ENCODE measurements at places on chromosomes 1 and 21. TPM values are rescaled to one million over a fixed set of nuclear protein-coding genes. Genes with fewer than 3 reads are reported as not detected.
A peak's percentile ranks its signal among the peaks of the same experiment; 100 is the strongest.

- H3K4me1 ChIP-seq: no peaks in the 10 kb centered on the region
- H3K36me3 ChIP-seq: no peaks in the 10 kb centered on the region
- no peak overlapping the region for H3K27ac ChIP-seq
- H3K27me3 ChIP-seq: no peaks in the 10 kb centered on the region
- DNase-seq: no peak
These were observed 210.3 kb downstream of the KCTD3 start for GRCh38 chr1:215777370-215777925.

DNA sequence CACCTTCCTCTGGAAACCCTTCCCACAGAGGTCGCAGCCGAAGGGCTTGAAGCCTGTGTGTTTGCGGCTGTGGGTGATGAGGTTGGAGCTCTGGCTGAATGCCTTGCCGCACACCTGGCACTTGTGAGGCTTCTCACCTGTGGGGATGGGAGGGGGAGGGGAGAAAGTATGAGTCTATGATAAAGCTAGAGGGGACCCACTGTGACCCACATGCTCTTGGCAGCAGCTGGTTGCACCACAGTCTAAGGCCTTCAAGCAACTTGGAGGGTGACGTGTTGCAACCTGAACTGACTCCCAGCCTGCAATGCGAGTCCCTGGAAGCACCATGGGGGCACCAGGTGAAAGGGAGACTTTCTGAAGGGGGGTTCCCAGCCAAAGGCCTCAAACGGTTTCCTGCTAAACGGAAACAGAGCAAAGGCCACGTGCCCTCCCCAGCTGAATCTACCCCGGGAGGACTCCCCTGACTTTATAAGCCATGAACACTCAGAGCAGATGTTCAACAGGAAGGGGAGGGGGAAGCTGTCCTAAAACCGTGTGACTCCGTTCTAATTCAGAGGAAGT lies 10.6 kb downstream of the GFI1 start:
- H3K36me3 ChIP-seq: no peaks in the 10 kb centered on the region
- no peak overlapping the region for H3K27ac ChIP-seq
- H3K4me1 ChIP-seq: no peaks in the 10 kb centered on the region
- peaks cover 5% of the 10 kb centered on the region for H3K27me3 ChIP-seq
- H3K4me3 ChIP-seq: no peak overlapping the region

DNA sequence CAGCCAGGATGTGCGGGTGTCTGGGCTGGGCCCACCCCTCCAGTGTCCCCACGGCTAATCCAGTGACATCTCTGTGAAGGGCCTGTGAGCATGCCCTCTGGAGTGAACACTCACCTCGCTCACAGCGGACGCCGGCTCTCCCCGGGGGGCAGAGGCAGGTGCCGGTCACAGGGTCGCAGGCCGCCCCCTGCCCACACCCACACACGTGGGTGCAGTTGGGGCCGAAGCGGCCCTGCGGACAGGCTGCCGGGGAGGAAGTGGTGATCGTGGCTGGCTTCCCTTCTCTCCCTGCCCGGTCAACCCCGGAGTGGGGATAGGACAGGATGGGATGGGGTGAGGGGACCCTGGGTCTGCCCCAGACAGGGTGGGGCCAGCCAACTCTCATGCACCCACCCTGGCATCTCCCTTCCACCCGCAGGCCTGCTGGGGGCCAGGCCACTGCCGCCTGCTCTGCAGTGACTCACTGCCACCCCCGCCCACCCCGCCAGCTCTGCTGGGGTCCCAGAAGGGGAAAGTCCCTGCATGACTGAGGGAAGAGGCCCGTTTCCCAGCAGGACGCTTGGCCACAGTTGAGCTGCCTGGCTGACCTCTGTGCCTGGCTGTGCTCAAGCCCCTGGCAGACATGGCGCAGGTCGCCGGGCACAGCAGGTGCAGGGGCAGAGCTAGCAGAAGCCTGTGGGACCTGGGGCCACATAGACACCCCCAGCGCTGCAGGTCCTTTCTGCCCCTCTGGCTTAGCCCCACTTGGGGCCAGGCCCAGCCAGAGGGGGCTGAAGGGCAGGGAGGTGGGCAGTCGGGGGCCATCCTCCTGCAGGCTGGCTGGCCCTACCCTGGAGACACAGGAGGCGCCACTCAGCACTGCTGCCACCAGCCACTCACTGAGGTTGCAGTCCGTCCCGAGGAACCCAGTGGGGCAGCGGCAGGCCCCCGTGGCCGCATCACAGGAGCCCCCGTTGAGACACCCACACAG lies 41.6 kb downstream of the ARHGEF16 start:
- DNase-seq: no peak
- H3K4me1 ChIP-seq: no peaks in the 10 kb centered on the region
- no peaks in the 10 kb centered on the region for H3K27me3 ChIP-seq

DNA sequence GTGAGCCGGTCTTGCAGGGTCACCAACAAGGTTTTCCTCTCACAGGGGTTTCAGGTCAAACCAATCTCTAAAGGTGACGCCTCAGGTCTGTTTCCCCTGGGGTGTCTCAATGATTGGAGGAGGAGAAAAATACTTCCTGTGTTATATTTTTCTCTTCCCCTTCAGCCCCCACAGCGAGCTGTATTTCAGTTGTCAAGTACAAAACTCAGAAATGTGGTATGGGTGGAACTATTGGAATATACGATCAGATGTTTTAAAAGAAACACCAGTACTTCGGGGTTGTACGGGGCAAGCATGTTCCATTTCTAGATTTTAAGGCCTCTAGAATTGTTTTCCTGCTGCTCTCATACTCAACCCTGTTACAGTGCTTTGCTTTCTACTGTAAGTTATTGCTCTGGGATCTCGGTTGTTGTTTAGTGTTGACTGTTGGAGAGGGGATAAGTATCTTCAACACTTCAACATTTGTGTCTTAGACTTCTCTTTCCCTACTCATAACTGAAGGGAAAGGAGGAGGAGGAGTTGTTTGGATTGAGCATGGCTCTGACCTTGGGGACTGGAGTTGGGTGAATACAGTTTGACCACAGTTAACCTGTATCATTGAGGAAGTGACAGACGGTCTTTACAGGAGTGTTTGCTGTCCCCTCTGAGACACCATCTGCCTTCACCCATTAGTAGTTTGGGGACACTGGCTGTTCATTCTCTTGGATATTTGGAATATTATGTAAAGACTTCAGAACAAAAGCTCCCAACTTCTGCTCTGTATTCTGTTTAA lies 2.0 kb downstream of the MAPKAPK2 start:
- H3K4me3 ChIP-seq: peak overlapping the region; percentile 89
- no peak for DNase-seq
- peak overlapping the region; percentile 98 for H3K27ac ChIP-seq
- no peaks in the 10 kb centered on the region for H3K36me3 ChIP-seq

DNA sequence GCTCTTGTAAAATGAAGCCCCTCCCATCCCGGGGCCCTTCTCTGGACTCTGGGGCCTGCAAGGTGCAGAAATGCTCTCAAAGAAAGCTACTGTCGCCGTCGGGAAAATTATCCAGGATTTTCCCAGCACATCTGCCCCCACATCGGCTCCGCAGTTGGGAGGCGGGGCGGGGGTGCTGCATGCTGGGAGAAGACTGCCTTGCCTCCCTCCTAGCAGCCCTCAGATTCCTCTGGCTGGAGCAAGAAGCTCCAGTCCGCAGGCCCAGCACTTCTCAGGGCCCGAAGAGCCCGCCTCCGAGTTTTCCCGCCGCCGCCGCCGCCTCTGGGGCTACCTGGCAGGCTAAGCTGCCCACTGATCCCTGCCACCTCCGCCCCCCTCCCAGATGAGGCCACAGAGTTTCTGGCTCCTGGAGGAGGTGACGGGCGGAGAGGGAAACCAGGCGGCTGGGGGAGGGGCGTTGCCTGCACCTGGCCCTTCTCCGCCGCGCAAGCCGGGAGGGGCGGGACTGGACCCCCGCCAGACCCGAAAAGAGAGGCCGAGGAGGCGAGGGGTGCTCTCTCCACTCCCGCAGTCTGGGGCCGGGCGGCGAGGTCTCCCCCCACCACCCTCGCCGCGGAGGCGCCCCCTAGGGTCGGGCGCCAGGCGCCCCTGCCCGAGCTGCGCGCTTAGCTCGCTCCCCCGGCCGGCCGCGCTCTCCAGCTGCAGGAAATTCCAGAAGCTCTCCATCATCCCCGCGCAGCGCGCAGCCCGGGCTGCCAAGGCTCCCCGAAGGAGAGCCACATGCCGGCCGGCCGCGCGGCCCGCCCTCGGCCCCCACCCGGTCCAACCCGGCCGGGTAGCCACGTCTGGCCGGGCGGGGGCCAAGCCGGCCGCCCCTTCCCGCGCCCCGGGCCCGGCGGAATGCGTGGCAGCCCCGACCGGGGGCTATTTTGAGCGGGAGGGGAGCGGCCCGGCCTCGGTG lies 28.8 kb downstream of the AHDC1 start:
- peaks cover 60% of the 10 kb centered on the region for H3K4me1 ChIP-seq
- no peaks in the 10 kb centered on the region for H3K36me3 ChIP-seq
- no peak for DNase-seq
- H3K27me3 ChIP-seq: no peaks in the 10 kb centered on the region
- H3K27ac ChIP-seq: peak overlapping the region; percentile 96
- peak overlapping the region; percentile 52 for H3K4me3 ChIP-seq

PPP2R5A gene
- total RNA-seq: 64.7 TPM

C1orf185 gene
- total RNA-seq: not detected

- no peak overlapping the region for H3K4me3 ChIP-seq
- no peak for DNase-seq
- H3K27me3 ChIP-seq: no peaks in the 10 kb centered on the region
- H3K36me3 ChIP-seq: no peaks in the 10 kb centered on the region
These were observed 15.8 kb upstream of the CENPF start for GRCh38 chr1:214587165-214587564.

AGBL4 gene
- not detected for total RNA-seq

DNA sequence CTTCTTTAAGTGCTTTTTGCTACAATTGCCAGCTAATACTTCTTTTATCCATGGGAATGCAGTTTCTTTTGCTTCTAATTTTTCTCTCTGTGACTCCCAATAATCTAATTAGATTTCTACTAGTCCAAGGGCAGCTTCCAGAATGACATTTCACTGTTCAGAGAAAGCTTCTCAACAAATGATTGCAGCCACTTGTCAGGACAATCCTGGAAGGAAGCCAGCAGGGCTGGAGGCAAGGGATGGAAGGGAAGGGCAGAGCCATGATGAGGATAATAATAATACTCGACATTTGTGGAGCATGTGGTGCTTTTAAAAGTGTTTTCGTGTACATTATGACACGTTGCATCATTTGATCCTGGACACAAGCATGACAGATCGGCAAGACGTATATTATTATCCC lies 19.4 kb downstream of the F11R start:
- no peak overlapping the region for H3K27ac ChIP-seq
- no peaks in the 10 kb centered on the region for H3K4me1 ChIP-seq
- no peak for DNase-seq
- H3K4me3 ChIP-seq: no peak overlapping the region
- no peaks in the 10 kb centered on the region for H3K27me3 ChIP-seq
- no peaks in the 10 kb centered on the region for H3K36me3 ChIP-seq

GRCh38 chr1:61247881-61248752 lies 165.8 kb downstream of the NFIA start:
- no peaks in the 10 kb centered on the region for H3K27me3 ChIP-seq
- DNase-seq: no peak
- no peaks in the 10 kb centered on the region for H3K36me3 ChIP-seq
- peaks cover under 1% of the 10 kb centered on the region for H3K4me1 ChIP-seq

GRCh38 chr1:65420590-65421350 lies at the start of the genes LEPR and LEPROT:
TSS of gene LEPR (plus strand) at chr1:65420668. CDS start at chr1:65565566, 144,898 bp downstream.
TSS of gene LEPROT (plus strand) at chr1:65420668. CDS start at chr1:65420725, 57 bp downstream.
- H3K4me3 ChIP-seq: peak within 1 kb of the TSS; percentile 93
- no peaks in the 10 kb centered on the region for H3K27me3 ChIP-seq
- H3K27ac ChIP-seq: peak within 1 kb of the TSS; percentile 96
- no peak for DNase-seq

DNA sequence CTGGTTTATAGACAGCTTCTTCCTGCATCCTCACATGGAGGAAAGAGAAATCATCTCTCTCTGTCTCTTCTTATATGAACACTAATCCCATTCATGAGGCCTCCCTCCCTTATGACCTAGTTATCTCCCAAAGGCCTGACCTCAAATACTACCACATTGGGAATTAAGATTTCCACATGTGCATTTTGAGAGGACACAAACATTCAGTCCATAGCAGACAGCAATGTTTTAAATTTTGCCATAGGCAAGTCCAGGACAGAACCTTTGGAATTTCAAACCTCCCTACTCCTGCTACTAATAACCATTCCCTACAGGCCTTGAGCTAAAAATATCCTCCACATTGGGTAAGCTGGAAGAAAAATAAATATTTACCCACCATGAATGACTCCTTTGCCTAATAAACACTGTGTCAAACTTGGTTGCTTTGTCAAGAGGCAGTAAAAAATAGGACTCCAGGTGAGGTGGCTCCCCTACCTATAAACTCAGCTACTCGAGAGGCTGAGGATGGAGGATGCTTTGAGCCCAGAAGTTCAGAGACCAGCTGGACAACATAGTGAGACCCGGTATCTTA lies 113.7 kb downstream of the ZNF281 start:
- no peaks in the 10 kb centered on the region for H3K36me3 ChIP-seq
- no peaks in the 10 kb centered on the region for H3K27me3 ChIP-seq
- no peaks in the 10 kb centered on the region for H3K4me1 ChIP-seq
- no peak overlapping the region for H3K27ac ChIP-seq

DNA sequence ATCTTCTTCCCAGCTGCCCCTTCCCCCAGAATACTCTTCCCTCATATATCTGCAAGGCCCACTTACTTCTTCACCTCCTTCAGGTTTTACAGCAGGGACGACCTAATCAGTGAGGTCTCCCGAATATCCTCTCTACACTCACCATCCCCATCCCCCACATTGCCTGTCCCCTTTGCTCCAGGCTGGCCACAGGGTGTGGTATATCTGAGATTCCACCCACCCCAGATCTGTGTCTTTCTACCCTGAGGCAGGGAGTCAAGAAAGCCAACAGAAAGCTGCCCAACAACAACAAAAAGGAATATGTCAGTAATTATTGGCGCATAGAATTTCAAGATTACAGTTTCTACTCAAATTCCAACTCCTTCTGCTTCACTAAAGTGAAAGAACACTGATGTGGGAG lies 30.0 kb upstream of the OPRD1 start:
- no peak overlapping the region for H3K4me3 ChIP-seq
- no peak for DNase-seq
- no peaks in the 10 kb centered on the region for H3K36me3 ChIP-seq
- peaks cover 3% of the 10 kb centered on the region for H3K4me1 ChIP-seq
- H3K27me3 ChIP-seq: no peaks in the 10 kb centered on the region

DNA sequence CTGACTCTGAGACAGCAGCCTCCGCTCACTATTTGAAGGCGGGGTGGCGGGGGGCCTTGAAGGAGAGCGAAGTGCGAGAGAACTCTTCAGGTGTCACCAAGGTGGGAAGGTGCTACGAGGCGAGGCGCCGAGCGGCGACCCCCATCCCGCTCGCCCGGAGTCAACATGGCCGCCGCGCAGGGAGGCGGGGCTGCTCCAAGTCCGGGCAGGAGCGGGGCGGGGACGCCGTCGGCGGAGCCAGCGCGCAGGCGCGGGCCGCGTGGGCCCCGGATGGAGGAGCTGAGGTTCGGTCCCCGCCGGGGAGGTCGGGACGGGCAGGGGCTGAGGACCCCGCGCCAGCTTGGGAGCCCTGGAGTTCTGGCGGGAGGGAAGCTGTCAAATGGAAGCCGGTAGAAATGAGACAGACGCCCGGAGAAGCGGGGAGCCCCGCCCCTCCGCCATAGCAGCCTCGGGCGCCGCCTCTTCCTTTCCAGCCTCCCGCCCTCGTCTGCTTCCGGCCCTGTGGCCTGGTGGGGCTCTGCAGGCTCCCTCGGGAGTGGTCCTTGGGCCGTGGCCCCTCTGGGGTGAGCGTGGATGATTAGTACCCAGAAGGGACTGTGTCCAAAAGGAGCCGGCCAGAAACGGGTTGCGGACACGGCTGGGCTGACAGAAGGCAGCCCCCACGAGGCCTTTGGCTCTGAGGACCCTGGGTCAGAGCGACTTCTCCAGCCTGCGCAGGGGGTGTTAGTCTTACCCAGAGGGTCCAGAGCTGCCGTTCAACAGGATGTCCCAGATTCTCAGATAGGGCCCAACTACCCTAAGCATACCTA lies at the start of gene PIGV:
PIGV (plus strand) TSS at position 245 of the 809 bp plus-strand sequence. CDS start 2,866 bp downstream, outside the sequence.
- H3K27me3 ChIP-seq: no peaks in the 10 kb centered on the region
- H3K27ac ChIP-seq: peak within 1 kb of the TSS; percentile 98
- H3K4me3 ChIP-seq: peak within 1 kb of the TSS; percentile 74
- H3K4me1 ChIP-seq: peaks cover 25% of the 10 kb centered on the region
- DNase-seq: peak; percentile 47

Data from ascending aorta (tissue), 2 donors.